ENCODE measurements at places on chromosomes 6 and 20.

GRCh38 chr6:138765896-138766655 lies 7.5 kb upstream of the CCDC28A start:
- H3K4me1 ChIP-seq = peaks cover 9% of the 10 kb centered on the region
- no peak for DNase-seq

DNA sequence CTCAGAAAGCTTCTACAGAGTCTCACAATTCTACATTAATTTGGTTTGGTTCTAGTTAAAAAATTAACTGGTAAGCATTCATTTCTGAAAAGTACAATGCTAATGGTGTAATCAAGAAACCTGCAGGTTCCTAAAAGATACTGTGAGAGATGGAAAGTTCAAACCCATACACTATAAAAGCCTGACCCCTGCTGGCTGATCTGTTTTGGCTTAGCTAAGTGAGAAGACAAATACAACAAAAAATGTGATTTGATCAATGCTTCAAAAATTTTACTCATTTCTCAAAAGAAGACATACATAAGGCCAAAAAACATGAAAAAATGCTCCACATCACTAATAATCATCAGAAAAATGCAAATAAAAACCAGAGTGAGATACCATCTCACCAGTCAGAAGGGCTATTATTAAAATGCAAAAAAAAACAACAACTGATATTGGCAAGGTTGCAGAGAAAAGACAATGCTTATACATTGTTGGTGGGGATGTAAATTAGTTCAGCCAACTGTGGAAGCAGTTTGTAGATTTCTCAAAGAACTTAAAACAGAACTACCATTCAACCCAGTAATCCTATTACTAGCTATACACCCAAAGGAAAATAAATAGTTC lies 102.8 kb downstream of the MOXD1 start:
- H3K27ac ChIP-seq = no peak overlapping the region
- no peaks in the 10 kb centered on the region for H3K4me1 ChIP-seq
- H3K27me3 ChIP-seq = peaks cover 32% of the 10 kb centered on the region
- DNase-seq = peak; percentile 75

DNA sequence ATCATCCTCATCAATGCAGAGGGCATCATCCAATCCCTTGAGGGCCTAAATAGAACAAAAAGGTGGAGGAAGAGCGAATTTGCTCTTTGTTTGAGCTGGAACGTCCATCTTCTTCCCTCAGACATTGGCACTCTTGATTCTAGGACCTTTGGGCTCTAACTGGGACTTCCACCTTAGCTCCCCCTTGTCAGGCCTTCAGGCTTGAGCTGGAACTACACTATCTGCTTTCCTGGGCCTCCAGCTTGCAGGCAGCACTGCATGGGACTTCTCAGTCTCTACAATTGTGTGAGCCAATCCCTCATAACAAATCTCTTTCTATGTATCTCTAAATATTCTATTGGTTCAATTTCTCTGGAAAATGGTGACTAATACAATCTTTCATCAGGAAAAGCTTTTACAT lies 155.4 kb downstream of the MCHR2 start:
- peaks cover 4% of the 10 kb centered on the region for H3K27me3 ChIP-seq
- no peaks in the 10 kb centered on the region for H3K4me1 ChIP-seq
- H3K36me3 ChIP-seq = no peaks in the 10 kb centered on the region
- H3K4me3 ChIP-seq = no peak overlapping the region
- no peak overlapping the region for H3K27ac ChIP-seq
- DNase-seq = peak; percentile 18

DNA sequence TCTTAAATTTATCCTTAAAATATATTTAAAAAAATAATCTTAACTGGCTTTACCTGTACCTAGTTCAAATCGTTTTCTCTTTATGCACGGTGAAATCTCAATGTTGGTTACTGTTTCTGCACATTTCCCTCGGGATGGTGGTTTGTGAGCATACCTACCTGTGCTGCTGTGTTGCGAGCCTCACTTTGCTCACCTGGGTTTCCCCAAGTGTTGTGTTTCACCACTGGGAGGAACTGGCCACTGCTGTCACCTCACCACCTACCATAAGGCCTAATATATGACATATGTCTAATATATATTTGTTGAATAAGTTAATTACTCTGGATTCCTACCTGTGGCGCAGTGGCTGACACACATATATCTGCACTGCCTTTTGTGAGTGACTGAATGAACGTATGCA lies 493.5 kb upstream of the FLRT3 start:
- H3K4me3 ChIP-seq = no peak overlapping the region
- H3K27me3 ChIP-seq = no peaks in the 10 kb centered on the region
- no peaks in the 10 kb centered on the region for H3K36me3 ChIP-seq
- no peak for DNase-seq

GRCh38 chr20:48605364-48606171 lies 222.2 kb downstream of the PREX1 start:
- H3K4me1 ChIP-seq = peaks cover 12% of the 10 kb centered on the region
- H3K36me3 ChIP-seq = no peaks in the 10 kb centered on the region
- no peak overlapping the region for H3K27ac ChIP-seq
- no peak overlapping the region for H3K4me3 ChIP-seq
- H3K27me3 ChIP-seq = peaks cover 4% of the 10 kb centered on the region

DNA sequence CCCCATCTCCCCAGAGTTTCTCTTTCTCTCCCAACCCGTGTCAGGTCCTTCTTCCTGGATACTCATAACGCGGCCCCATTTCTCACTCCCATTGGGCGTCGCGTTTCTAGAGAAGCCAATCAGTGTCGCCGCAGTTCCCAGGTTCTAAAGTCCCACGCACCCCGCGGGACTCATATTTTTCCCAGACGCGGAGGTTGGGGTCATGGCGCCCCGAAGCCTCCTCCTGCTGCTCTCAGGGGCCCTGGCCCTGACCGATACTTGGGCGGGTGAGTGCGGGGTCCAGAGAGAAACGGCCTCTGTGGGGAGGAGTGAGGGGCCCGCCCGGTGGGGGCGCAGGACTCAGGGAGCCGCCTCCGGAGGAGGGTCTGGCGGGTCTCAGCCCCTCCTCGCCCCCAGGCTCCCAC lies at the start of gene HLA-F:
Gene HLA-F (plus strand): TSS at position 173 of the 404 bp plus-strand sequence. CDS start 30 bp downstream, at position 203.
- H3K4me1 ChIP-seq = peaks cover 53% of the 10 kb centered on the region
- peak; percentile 96 for DNase-seq
- H3K27ac ChIP-seq = peak within 1 kb of the TSS; percentile 94
- H3K4me3 ChIP-seq = peak within 1 kb of the TSS; percentile 98

- H3K4me1 ChIP-seq = peaks cover 30% of the 10 kb centered on the region
- no peak overlapping the region for H3K4me3 ChIP-seq
- peak overlapping the region; percentile 4 for H3K27ac ChIP-seq
- no peaks in the 10 kb centered on the region for H3K27me3 ChIP-seq
- no peak for DNase-seq
- peaks cover 72% of the 10 kb centered on the region for H3K36me3 ChIP-seq
Measured at GRCh38 chr6:44415873-44416502, 28.5 kb downstream of the CDC5L start.

- H3K36me3 ChIP-seq = no peaks in the 10 kb centered on the region
- H3K4me1 ChIP-seq = peaks cover 2% of the 10 kb centered on the region
- DNase-seq = no peak
- no peak overlapping the region for H3K27ac ChIP-seq
Measured at GRCh38 chr6:89583559-89583958, 55.0 kb downstream of the LYRM2 start.

DNA sequence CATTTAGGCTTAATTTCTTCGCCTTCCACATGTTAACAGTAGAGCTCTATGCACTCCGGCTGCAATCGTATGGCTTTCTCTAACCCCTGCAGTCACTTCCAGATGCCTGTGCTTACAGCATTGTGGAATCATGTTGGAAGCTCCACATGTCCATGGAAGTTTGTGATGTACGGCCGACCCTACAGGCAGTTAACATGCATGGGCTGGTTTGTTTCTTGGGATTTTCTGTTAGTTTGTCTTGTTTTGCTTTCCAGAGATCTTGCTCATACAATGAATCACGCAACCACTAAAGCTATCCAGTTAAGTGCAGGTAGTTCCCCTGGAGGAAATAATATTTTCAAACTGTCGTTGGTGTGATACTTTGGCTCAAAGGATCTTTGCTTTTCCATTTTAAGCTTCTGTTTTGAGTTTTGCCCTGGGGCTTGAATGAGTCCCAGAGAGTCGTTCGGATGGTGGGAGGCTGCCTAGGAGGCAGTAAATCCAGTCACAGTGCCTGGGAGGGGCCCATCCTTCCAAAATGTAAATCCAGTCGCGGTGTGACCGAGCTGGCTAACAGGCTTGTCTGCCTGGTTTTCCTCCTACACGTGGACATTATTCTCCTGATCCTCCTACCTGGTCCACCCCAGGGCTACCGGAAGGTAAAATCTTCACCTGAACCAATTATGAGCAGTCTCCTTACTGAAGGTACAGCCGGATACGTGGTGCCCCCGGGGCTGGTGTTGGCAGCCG lies 225.9 kb downstream of the SMOC2 start:
- no peak overlapping the region for H3K27ac ChIP-seq
- DNase-seq = no peak
- no peaks in the 10 kb centered on the region for H3K36me3 ChIP-seq
- H3K4me1 ChIP-seq = no peaks in the 10 kb centered on the region

DNA sequence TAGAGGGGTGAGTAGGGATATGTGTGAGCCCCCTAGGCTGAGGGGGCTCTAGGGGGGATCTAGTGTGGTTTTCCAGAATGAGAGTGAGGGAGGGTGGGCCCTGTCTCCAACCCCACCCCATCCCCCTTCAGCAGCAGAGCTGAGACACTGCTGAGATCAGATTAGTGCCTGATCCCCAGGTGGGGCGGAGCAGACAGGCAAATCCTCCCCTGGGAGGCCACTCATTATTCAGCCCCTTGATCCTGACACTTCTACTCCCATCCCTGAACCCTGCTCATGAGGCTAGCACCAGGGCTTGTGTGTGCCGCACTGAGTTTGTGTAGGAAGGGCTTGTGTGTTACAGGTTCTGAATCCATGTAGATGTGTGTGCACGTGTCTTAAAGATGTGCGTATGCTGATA lies 42.5 kb downstream of the SPDEF start:
- no peak overlapping the region for H3K4me3 ChIP-seq
- DNase-seq = no peak
- no peak overlapping the region for H3K27ac ChIP-seq
- H3K4me1 ChIP-seq = no peaks in the 10 kb centered on the region
- H3K36me3 ChIP-seq = no peaks in the 10 kb centered on the region
- H3K27me3 ChIP-seq = peaks cover 14% of the 10 kb centered on the region

- H3K4me3 ChIP-seq = no peak overlapping the region
- peaks cover 8% of the 10 kb centered on the region for H3K36me3 ChIP-seq
- DNase-seq = no peak
- peaks cover 22% of the 10 kb centered on the region for H3K4me1 ChIP-seq
- H3K27ac ChIP-seq = no peak overlapping the region
Measured at GRCh38 chr6:118639054-118639964, 12.1 kb downstream of the CEP85L start.

DNA sequence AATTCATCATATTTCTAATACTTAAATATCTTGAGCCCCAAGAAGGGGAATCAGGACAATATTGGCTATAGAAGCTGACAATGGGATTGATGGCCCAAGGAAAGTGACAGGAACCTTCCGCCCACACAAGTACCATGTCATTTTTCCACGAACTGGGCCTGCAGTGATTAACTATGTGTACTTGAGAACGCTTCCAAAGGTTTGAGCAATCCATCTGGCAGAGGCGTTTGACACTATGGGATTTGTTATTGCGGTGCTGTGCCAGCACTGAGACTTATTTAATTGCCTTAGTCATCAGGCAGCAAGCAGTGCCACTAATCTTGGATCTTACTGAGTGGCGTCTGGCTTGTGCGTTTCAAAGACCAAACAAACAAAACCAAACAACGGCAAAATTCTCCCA lies 135.6 kb upstream of the UST start:
- H3K4me1 ChIP-seq = no peaks in the 10 kb centered on the region
- no peak overlapping the region for H3K27ac ChIP-seq
- H3K4me3 ChIP-seq = no peak overlapping the region
- DNase-seq = peak; percentile 44
- H3K36me3 ChIP-seq = no peaks in the 10 kb centered on the region

DNA sequence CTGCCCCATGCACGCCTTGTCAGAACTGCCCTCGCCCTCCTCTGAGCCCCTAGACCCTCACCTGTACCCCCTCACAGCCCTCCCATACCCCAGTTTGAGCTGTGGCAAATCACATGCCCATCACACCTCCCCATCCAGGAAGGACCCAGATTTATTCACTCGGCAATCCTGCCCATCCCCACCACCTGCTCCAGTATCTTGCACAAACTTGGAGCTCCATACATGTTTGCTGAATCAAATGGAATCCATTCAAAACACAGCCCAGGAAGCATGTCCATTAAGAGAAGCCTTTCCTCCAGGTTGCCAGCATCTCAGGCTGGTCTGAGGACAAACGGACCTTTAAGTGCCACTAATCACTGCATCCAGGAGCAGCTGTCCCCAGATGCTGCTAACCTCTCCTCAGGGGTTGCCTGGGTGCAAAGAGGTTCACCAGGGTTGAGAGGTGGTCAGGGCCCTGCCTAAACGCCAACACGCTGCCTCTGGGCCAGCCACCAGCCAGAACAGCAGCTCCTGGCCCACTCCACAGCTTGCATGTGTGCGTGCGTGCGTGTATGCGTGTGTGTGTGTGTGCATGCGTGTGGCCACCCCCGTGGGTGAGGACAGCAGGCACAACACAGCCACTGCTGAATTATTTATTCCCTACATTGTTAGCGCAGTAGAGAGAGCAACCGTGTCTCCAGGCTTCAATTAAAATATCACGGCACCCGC lies 31.0 kb downstream of the GRM4 start:
- no peaks in the 10 kb centered on the region for H3K36me3 ChIP-seq
- H3K27me3 ChIP-seq = peaks cover 2% of the 10 kb centered on the region
- no peaks in the 10 kb centered on the region for H3K4me1 ChIP-seq

- H3K4me3 ChIP-seq = no peak overlapping the region
- H3K4me1 ChIP-seq = no peaks in the 10 kb centered on the region
- no peaks in the 10 kb centered on the region for H3K27me3 ChIP-seq
- peaks cover 3% of the 10 kb centered on the region for H3K36me3 ChIP-seq
- H3K27ac ChIP-seq = no peak overlapping the region
Measured at GRCh38 chr20:58709013-58709702, 16.6 kb downstream of the NPEPL1 start.

DNA sequence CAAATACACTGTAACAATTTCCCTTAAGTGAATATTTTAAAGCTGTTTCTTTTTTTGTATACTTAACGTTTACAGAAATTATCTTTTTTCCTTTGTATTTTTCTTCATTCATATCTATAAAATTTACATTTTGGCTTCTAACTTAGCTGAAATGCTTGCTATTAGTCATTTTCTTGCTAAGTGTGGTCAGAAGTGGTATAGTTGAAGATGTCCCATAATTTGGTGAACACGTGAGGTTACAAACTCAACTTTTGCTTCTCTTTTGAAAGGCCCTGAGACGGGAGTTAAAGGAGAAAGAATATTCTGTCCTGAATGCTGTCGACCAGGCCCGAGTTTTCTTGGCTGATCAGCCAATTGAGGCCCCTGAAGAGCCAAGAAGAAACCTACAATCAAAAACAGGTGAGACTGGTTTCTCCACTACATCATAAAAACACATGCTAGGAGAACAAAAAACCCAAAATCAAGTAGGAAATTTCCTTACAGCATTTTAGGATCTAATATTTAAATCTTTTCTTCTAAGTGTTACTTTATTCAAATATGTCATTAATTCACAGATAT lies 445.0 kb downstream of the UTRN start:
- peaks cover 43% of the 10 kb centered on the region for H3K36me3 ChIP-seq
- H3K27me3 ChIP-seq = no peaks in the 10 kb centered on the region
- H3K4me1 ChIP-seq = peaks cover 26% of the 10 kb centered on the region
